Foreskin fibroblast (primary cell): ENCODE measurements at places on chromosomes 5 and 9.

GRCh38 chr5:112583166-112583565 is 154.5 kb upstream of the APC start:
- DNase-seq = no peak

DNA sequence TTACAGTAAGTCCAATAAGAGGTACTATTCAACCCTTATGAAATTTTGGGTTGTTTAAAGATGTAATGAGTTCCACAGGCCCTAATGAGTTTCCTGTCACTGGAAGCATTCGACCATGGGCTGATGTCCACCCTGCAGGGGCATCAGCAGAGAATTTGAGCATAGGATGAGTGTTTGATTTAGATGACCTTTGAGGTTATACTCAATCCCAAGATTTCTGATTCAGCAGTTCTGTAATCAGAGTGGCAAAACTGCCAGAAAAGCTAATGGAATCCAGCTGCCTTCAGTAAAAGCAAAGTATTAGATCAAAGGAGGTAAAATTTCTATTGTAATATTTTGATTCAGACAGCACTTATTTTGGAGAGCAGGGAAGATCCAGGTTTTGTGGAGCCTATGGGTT is 68.3 kb downstream of the COX7C start:
- DNase-seq = no peak

GRCh38 chr5:82723168-82723567 is 354.0 kb downstream of the TMEM167A start:
- DNase-seq = no peak

GRCh38 chr9:110143485-110143884 is 64.5 kb downstream of the C9orf152 start:
- DNase-seq = no peak

- DNase-seq = peak; percentile 18
These were observed 162.3 kb upstream of the ZNF462 start for GRCh38 chr9:106700676-106701075.

GRCh38 chr5:116492016-116492623 is 82.5 kb downstream of the SEMA6A start:
- peak; percentile 83 for DNase-seq
